ENCODE measurements at places on chromosomes 2 and 18. TPM values are rescaled to one million over a fixed set of nuclear protein-coding genes. Genes with fewer than 3 reads are reported as not detected.

DNA sequence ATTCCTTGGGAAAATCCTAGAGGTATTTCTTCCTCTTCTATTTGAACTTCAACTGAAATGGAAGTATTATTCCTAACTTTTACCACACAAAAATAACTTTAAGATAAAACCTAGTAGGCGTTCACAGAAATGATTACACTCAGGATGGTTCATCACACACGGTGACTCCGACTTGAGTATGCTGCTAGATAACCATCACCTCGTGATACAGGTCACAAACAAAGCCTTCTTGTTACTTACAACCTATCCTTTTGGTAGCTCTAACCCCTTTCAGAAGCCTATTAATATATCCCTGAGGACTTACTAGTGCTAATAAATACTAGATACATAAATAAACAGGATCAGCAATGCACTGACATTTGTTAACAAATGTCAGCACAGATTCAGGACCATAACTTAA is 101.0 kb upstream of the DNER start:
- DNase-seq, result no peak

DNA sequence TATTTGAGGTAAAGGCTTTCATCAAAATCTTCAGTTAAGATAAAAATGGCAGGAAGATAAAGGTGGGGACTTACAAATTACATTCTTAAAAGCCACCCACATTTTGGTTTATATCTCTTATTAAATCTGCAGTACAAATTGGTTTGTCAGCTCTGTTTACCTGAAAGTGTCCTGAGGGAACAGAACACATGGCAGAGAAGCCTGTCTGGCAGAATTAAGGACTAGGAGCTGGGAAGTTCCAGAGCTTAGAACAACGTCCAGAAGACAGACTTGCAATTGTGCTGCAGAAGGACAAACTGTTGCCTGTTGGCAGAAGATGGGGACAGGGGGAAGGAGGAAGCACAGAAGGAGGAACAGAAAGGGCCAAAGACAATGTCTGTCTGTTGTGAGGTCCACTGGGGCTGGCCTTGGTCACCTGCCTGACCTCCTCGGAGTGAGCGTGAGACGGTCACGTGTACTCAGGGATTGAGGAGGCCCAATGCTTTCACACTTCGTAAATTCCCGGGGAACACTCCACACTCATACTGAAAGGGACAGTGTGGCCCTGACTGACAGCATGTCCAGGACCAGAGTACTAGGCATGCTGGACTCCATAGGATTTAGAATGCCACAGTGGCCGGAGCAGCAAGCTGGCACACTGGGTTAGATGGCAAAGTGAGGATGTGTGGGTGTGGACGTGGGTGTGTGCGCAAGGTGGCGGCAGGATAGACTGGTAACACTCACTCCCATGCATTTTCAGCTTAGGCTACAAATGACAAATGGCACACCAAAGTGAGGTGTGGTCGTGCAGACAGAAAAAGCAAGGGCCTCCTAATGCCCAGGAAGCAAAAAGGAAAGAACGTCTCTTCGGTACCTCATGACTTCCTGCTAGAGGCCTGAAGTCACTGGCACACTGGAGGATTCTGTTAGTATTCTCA is 210.9 kb upstream of the REV1 start:
- no peak for DNase-seq

GRCh38 chr2:233850745-233851144 is 3.6 kb downstream of the HJURP start:
- DNase-seq, result no peak

GRCh38 chr2:240325016-240326007 is 110.2 kb upstream of the GPC1 start:
- DNase-seq, result no peak

Gene SPOPL
- total RNA-seq, result 22.0 TPM

Gene GALR1
- total RNA-seq, result not detected
